ENCODE measurements at places on chromosomes 12 and 14.

DNA sequence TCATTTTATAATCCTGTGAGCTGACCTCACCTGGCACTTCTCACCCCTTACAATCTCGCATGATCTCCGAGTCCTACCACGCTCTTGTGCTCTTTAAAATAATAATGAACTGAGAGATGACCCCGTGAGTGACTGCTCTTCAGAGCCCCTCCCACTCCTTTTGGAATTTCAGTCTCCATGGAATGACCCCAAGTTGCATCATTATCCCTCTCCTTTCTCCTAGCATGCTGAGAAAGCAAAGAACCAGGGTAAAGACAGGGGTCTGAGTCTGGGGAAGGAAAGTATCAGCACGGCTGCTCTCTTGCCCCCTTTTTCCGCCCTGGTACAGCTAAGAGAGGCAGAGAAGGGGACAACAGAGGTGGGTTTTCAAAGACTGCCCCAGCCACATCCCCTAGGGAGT lies 178.3 kb upstream of the PLEKHA5 start:
- DNase-seq, result no peak

GRCh38 chr12:13195785-13196129 lies 769 bp upstream of the EMP1 start:
- DNase-seq, result no peak

DNA sequence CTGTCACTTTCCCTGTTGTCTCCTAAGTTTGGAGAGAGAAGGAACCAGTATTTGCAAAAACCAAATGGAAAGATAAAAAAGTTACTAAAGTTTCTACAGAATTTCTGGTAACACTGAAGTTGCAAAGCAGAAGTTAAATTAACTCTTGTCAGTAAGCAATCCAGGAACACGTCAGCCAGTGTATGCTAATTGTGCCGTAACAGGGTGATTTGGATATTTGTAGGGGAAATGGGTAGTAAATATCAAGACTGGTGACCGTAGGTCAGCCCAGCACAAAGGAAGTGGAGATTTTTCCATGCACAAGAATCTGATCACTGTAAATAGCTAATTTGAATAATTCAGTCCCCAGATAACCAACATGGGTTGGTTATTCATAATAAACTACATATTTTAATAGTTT lies 2.3 kb downstream of the CDKN1B start:
- DNase-seq, result no peak

DNA sequence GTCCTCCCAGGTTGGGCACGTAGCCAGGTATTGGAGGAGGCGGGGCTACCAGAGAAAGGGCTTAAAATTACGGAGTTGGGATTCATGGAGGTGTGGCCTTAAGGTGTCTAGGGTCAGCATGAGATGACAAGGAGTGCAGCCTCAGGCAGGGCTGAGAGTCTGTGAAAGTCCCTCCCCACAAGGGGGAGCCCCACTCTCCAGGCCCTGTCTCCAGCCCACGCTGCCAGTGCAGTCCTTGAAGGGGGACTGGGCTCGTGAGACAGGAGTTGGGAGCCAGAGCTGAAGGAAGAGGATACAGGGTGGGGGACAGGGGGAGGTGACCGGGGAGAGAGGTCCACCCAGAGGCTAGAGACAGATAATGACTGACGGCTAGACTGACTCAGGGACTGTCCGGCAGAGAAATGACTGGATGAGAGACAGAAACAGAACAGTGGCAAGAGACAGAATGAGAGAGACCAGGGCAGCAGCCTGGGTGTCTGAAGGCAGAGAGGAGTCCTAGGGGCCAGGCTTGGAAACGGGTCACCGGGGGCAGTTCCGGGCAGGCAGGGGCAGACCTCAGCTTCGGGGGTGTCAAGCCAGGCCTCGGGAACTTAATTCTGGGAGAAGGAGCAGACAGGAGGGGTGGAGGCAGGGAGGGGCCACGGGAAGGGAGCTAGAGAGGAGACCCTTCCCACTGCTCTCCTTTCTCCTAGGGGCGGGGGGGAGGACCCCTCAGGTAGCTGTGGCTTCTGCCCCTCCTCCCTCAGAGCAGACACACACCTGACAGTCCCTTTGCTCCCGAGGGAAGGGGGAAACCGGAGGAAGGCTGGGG lies 970 bp downstream of the CDH24 start:
- peak; percentile 39 for DNase-seq

DNA sequence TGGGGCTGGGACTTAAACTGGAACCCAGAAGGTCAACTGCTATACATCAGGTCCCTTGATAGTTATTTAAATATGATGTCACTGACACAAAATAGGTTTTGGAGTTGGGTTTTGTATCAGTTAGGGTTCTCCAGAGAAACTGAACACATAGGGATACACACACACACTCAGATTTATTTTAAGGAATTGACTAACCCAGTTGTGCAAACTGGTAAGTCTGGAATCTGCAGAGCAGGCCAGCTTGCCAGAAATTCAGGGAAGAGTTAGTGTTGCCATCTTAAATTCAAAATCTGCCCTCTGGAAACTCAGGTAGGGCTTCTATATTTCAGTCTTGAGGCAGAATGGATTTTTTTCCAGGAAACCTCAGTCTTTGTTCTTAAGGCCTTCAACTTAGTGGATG lies 36.9 kb downstream of the MAPK1IP1L start:
- DNase-seq, result no peak

DNA sequence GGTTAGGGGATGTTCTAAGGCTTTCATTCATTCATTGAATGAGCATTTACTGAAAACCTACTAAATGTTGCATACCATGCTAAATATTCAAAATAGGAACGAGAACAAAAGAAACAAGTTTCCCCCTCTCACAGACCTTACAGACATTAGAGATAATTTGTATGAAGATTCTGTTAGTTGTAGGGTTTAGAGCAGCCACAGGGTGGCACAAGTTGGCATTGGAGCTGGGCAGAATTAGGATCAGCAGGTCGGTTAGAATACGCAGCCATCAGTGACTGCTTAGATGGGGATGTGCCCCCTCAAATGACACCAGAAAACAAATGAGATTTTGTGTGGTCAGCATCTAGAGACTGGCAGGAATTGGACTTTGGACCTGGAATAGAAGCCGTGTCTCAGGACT lies 166.3 kb upstream of the DAAM1 start:
- no peak for DNase-seq

DNA sequence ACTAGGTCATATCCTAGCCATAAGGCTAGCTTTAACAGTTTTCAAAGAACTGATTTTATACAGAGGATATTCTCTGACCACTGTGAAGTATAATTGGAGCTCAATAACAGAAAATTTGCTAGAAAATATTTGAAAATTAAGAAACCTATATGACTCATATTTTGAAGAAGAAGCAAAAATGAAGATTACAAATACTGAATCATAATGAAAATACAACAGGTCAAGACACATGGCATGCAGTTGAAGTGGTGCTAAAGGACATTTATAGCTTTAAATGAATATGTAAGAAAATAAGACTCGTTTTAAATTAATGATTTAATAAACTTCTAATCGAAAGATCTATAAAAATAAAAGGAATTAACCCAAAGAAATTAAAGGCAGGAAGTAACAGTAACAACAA lies 1234.6 kb downstream of the SLC16A7 start:
- DNase-seq, result no peak

GRCh38 chr12:25625146-25625545 lies 72.1 kb upstream of the LMNTD1 start:
- no peak for DNase-seq

DNA sequence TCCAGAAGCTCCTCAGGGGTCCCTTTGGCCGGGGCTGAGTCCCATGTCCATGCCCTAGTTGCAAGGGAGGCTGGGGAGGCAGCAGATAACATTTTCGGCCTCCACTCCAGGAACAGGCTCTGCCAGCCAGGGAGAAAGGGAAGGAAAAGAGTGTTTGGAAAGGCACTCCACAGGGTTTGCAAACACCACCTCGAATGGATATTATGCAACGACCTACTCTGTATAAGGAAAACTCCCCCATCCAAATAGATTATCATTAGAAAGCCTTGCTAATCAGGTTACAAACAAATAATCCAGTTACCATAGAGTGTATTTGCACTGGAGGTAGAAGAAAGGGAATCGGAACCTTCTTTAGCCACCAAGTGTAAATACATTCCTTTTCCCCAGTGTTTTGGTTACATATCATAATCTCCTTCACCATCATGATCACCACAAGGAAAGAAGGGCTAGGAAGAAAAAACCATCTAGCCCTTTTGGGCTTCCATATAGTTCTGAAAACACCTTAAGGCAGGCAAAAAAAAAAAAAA lies 40.4 kb downstream of the TMCC3 start:
- no peak for DNase-seq

GRCh38 chr12:26122061-26122680 lies 2.7 kb downstream of the BHLHE41 start:
- no peak for DNase-seq

GRCh38 chr14:91159906-91160305 lies 46.0 kb downstream of the DGLUCY start:
- DNase-seq, result no peak

All from stimulated activated CD8-positive, alpha-beta memory T cell treated with anti-CD3 and anti-CD28 coated beads, Interleukin-4, amount 100 ng/mL, for 24 hours (primary cell).